AG08396 (cell line): ENCODE measurements at places on chromosomes 12 and 14.

GRCh38 chr12:56282579-56282978 is 15.8 kb downstream of the COQ10A start:
- no peak for DNase-seq

- peak; percentile 70 for DNase-seq
Measured at GRCh38 chr12:106084014-106084671, 54.6 kb downstream of the NUAK1 start.

DNA sequence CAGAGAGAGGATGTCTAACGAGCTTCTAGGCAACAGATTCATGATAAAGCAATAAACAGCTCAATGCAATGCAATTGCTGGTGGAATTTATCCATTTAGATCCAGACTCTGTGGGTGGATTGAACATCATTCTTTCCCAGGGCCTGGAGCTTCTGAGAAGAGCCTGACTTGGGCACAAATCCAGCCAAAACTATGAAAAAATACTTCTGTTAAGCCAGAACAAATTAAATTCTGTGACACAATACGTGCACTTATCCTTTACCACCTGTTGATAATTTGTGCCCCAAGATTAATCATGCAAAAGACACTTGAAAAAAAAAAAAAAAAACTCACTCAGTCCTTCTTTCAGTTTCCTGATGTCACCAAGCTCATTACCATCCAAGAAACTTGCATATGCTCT is 446.0 kb upstream of the DCN start:
- no peak for DNase-seq

DNA sequence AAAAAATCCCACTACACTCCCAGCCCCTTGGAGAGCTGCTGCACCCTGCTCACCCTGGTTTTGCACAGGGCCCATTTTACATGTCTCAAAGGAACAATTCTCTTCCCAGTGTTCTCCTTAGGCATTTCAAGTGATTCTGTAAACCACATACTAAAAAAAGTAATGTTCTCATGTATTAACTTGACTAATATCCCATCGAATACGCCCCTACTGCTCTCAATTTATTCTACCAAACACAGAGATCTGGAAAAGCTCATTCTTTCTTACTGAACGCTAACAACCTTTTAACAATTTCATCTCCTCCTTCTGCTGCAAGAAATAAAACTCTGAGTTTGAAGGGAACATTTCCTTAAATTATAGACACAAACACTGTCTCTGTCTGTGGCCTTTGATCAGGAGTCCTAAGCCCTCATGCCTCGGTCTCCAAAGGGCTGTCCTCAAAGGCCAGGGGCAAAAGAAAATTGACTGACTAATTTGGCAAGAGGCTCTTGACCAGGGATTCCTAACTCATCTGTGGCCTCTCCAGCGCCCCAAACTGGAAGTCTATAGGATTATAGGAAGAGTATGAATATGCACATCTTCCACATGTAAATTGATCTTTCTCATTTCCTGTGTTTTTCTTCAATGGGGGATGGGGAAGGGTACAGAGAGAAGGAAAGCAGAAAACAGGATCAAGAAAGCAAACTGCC is 17.1 kb upstream of the TSPAN11 start:
- no peak for DNase-seq

GRCh38 chr14:103186909-103187586 is 63.8 kb downstream of the TNFAIP2 start:
- DNase-seq = no peak

DNA sequence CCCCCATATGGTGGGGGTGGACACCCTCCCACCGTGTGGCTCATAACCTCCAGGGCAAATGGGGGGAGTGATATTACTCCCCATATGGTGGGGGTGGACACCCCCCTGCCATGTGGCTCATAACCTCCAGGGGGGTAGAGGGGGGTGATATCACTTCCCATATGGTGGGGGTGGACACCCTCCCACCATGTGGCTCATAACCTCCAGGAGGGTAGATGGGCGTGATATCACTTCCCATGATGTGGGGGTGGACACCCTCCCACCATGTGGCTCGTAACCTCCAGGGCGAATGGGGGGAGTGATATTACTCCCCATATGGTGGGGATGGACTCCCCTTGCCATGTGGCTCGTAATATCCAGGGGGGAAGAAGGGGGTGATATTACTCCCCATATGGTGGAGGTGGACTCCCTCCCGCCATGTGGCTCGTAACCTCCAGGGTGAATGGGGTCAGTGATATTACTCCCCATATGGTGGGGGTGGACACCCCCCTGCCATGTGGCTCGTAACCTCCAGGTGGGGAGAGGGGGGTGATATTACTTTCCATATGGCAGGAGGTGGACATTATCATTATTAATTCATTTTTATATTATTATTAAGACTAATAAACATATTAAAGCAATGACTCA is 51.2 kb upstream of the OXA1L start:
- no peak for DNase-seq

GRCh38 chr12:132546647-132547046 is 56.7 kb downstream of the FBRSL1 start:
- DNase-seq = no peak

GRCh38 chr14:31357279-31357678 is 63.1 kb downstream of the HEATR5A start:
- no peak for DNase-seq

- DNase-seq = no peak
Measured at GRCh38 chr12:15329891-15330290, 7.6 kb downstream of the PTPRO start.

DNA sequence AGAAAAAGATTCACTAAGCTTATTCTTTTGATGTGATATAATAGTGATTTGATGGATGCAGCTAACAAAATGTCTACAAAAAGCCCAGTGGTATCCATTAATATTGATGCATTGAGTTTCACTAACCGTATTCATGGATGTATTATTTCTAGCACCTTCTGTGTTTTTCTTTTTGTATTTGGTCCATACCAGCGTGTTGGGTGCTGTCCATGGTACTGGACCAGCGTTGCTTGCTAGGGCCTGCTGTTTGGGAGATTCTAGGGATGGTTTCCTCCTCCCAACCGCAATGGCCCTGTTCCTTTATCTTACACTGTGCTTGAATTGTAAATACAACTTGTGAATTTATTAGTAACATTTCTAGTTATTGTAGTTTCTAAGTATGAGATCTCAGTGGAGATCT is 31.7 kb downstream of the ANO4 start:
- DNase-seq = peak; percentile 33

GRCh38 chr12:51972849-51973273 is 21.4 kb downstream of the ACVR1B start:
- no peak for DNase-seq

GRCh38 chr14:72714094-72714493 is 179.8 kb downstream of the DPF3 start:
- DNase-seq = no peak

GRCh38 chr12:84455598-84455997 is 457.0 kb downstream of the SLC6A15 start:
- no peak for DNase-seq

GRCh38 chr14:77260631-77261030 is 10.4 kb downstream of the NGB start:
- no peak for DNase-seq

DNA sequence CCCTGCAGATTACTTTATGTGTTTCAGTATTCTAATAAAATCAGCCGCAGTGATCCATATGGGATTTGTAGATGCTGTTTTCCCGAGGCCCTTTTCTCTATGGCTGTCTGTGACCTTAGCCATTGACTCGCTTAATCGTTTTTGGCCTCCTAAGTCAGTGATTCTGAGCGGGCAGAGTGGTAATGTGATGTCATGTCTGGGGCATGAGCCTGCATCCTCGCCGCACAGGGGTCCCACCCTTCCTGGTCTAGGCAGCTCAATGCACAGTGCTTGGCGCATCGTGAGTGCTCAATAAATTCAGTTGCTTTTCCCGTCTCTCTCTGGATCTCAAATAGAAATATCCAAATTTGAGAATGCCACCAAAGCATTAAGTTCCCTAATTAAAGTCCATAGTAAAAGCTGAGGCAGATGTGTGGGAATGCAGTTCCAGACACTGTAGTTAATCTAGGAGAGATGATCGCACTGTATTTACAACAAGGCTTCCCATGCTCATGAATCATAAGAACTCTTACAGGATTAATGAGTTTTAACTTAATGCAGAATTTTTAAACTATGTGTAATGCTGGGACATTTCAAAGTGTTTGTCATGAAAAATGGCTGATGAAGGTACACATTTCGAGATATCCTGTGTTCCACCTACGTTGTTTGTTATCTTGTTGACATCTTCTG is 29.3 kb downstream of the HMGA2 start:
- peak; percentile 34 for DNase-seq

- no peak for DNase-seq
Measured at GRCh38 chr12:79522257-79522988, 168.3 kb downstream of the PAWR start.

DNA sequence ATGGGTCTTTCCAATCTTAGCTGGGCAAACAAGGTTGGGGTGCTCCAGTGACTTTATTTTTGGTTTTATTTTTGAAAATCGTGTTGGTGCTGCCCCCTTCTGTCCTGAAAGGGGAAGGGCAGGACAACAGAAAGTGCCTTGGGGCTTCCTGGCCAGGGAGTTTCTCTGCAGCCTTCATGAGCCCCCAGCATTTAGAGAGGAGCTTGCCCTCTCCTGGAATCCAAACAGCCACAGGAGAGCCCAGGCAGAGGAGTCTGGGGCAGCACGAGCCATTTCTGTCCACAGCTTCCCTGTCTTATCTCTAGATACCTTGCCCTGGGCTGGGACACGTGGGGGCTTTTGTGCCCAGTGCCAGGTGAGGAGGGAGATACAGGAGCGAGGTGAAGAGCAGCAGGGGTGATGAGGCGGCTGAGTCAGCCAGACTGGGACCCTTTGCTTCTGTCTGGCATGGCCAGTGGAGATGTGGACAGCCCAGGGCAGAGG is 4.4 kb upstream of the C1RL start:
- peak; percentile 73 for DNase-seq

DNA sequence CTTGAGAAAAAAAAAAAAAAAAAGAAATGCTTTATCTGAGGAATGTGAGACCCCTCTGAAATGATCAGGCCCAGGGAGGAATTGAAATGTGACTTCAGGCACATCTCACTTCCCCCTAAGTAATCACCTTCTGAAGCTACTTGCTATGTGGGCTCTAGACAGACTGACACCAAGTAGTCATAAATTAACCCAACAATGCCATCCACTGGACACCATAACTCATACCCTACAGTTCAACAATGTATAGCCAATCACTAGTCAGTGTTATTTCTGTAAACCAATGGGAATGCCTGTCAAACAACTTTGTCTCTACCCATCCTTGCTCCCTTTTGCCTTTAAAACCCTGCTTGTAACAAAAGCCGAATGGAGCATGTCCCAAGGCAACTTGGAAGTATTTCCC is 182.7 kb upstream of the TMPO start:
- DNase-seq = no peak

DNA sequence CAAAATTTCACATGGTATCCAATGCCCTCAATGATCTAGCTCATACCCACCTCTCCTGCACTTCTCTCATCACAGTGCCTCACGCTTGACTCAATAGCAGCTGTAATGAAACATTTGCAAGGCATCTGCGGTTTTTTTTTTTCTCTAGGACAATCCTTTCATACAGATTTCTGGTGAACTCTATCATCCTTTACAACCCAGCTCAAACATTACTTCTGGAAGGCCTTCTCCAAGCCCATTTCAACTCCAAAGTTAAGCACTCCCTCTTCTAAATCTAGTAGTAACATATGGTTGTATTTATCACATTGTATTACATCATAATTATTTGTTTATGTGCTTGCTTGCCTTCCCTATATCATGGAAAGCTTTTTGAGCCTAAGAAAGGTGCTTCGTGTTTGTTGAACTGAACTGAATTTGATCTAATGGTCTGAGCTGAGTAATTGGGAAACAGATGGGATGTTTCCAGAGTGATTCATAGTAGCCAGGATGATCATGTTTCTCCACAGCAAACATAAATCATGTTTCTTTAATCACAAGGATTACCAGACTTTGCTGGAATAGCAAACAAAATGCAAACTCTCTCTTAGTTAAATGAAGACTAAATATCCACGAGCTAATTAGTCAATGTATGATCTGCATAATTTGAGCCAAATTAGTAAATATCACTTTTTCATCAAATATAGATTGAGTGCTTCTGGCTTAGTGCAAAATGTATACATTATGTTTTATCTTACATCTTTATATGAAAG is 14.3 kb downstream of the CFL2 start:
- DNase-seq = peak; percentile 59

- no peak for DNase-seq
Measured at GRCh38 chr12:98644433-98644711, 216 bp downstream of the IKBIP start.

GRCh38 chr12:107669946-107670345 is 15.7 kb upstream of the PWP1 start:
- DNase-seq = no peak

- DNase-seq = no peak
Measured at GRCh38 chr12:62319058-62319457, 58.9 kb downstream of the USP15 start.

DNA sequence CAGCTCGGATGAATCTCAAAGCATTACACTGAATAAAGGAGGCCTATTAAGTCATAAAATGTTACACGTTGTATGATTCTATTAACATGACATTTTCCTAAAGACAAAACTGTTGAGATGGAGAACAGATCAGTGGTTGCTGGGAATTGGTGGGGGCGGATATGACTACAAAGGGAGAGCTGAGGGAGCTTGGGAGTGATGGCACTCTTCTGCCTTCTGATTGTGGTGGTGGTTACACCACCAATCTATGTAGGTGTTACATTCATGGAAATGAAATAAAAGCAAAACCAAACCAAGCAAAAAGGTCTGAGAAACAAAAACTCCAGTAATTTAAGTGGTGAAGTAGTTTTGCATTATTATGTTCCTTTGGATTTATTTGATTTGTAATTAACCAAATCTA is 16.4 kb upstream of the EVL start:
- DNase-seq = no peak

GRCh38 chr12:114415525-114415868 is 9.6 kb upstream of the TBX5 start:
- DNase-seq = no peak

DNA sequence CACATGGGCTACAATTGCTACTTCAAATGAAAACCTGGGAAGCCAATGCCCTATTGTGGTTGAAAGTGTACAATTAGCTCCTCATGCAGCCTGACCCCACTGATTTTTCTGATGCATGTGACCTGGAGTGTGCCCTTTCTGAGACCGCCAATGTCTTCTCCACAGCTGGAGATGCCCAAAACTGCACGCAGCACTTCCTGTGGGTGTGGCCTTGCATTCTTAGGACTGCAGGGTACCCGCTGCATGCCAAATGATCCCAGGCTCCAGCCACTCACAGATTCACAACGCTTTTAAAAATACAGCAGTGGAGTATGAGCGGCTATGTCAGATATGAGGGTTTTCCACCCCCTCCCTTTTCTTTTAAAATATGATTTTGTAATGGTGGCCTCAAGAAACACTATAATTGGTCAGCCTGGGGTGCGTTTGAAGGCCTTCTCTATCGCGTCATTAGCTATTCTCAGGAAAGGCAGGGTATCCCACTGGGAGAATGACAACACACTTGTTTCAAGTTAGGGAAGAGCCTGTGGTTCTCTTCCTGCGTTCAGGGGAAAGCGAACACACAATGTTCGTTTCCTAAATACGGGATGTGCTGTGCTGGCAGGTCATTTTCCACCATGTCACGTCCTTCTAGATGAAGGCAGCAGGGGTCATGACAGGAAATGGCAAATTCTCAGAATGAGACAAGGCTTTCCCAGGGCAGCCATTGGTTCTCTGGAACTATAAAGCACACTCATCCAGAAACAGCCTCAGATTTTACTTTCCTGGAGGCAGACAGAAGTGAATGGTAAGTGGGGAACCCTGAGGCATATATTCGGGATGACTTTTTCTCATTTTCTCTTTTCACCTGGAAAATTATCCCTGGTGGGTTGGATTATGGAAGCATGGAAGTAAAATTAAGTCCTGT is at the start of gene APOLD1:
TSS of gene APOLD1 (plus strand) at position 749 of the 904 bp plus-strand sequence. CDS start at position 782, 33 bp downstream.
- no peak for DNase-seq
